ENCODE measurements at places on chromosomes 1 and 21.

- DNase-seq: no peak
These were observed 31.2 kb downstream of the FMN2 start for GRCh38 chr1:240122639-240123613.

- no peak for DNase-seq
These were observed 35.6 kb upstream of the ZNHIT6 start for GRCh38 chr1:85743814-85744213.

DNA sequence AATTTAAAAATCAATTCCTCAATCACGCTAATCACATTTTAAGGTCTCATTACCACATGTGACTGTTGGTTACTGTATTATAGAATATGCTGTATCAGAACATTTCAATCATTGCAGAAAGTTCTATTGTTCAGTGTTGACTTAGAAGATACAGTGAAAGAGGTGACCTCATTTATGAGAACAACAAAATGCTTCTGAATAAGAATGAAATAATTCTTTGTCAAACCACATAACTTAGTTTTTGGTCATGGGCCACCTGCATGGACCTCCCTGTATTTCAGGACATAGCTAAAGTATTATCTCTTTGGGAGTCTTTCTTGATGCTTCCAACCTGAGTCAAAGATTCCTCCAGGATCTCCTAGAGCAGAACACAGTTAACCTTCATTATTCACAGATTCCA, 22.3 kb downstream of the MFSD2A start:
- no peak for DNase-seq

DNA sequence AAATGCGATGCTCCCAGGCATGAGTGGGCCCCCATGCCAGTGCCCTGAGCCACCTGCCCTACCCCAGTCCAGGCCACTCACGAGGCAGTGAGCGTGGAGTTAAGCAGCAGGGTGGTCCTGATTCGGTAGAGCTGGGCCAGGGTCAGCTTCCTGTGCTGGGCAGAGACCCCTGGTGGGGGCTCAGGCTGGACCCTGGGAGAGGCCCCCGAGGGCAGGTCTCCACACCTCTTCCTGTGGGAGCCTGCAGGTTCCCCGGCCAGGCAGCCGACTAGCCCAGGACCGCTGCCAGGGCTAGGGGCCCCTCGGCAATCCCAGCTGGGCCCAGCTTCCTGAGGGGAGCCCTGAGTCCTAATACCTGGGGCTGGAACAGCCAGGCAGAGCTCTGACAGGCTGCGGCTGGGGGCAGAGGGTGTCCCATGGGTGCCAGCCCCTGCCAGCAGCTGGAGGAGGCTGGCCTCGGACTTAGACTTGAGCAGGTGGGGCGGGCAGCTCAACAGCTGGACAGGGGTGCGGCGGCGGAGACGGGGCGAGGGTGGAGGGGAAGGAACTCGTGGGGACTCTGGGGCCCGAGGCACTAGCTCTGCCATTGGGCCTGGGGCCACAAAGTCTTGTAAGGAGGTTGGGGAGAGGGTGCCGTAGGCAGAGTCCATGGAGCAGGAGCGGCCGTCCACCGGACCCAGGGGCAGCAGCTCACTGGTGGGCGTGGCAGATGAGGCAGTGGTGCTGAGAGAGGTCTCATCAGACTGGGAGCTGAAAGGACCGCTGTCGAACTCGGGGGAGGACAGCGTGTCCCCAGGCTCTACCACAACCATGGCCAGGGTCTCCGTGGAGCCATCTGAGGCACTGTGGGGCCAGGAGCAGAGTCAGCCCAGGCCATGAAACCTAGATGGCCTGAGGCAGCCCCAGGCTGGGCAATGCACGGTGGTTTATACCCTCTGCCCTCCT, 2.0 kb upstream of the TNFRSF25 start:
- DNase-seq: no peak

DNA sequence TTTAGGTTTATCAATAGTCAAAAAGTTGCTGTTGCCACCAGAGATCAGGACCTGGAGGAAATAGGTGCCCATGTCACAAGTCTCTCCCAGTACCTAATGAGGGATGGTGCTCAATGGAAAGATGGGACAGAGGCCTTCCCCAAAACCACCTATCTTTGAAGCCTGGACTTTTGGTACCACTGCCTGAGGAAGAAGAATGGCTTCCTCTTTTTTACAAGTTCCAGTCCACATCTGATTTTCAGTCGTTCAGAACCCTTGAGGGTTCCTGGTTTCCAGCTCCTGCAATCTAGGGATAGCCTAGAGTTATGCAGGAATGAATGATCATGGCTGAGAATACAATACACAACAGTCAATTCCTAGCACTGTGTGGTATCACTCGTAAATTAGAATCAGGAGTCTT, 5.7 kb downstream of the CATSPERE start:
- no peak for DNase-seq

Data from hematopoietic multipotent progenitor cell (in vitro differentiated cells).